ENCODE measurements at places on chromosomes 13 and 19.

- peak; percentile 27 for DNase-seq
These were observed 8.9 kb downstream of the TSHZ3 start for GRCh38 chr19:31340042-31341025.

DNA sequence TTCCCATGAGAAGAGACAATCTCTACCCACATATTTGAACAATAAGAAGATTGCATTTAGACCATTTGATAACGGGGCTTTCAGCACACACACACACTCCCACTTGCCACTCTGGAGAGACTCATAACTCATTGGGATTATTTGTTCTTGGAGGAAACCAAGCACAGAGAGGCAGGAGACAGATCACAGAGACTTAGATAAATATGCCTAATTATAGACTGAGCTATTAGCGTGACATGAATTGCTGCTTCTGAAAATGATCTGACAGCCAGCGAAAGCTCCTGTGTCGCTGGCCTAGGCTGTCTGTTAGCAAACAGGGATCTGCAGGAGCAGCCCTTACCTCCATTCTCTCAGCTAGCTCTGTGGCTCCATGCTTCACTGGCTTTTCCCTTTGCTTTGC is 111.4 kb downstream of the CCNA1 start:
- no peak for DNase-seq

DNA sequence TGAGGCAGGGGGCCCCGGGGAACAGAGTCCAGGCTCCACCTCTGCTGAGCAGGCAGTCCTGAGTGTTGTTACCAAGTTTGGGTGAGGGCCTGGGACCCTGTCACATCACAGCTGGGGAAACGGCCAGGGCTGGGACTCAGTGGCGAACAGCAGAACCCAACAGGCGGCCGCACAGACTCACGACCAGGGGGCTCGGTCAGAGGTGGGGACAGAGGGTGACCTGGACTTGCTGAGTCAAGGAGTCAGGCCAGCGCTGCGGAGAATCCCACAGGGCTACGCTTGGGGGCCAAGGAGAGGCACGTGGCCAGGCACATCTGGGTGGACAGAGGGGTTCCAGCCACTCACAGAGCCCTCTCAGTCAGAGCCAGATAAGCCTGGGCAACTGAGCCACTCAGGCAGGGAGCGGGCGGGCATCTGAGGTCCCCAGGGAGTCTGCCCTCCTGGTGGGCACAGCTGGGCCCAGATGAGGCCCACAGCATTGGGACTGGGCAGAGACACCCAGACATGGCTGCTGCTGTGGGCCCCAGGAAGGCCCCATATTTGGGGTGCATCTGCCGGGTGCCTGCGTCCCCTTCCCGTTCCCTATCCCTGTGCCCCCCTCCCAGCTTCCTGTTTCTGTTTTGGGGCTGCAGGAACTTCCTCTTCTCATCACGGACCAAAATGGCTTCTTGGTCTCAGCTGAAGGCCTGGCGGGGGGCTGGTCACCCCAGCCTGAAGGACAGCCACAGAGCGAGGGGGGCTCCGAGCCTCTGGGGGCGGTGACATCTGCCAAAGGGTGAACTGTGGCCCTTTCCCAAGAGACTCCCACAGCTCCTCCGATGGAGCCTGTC is 34.0 kb downstream of the CEBPA start:
- DNase-seq = no peak

- no peak for DNase-seq
These were observed 10.4 kb downstream of the IGLON5 start for GRCh38 chr19:51321799-51322198.

- DNase-seq = no peak
These were observed 2.0 kb downstream of the PALM start for GRCh38 chr19:710767-711166.

DNA sequence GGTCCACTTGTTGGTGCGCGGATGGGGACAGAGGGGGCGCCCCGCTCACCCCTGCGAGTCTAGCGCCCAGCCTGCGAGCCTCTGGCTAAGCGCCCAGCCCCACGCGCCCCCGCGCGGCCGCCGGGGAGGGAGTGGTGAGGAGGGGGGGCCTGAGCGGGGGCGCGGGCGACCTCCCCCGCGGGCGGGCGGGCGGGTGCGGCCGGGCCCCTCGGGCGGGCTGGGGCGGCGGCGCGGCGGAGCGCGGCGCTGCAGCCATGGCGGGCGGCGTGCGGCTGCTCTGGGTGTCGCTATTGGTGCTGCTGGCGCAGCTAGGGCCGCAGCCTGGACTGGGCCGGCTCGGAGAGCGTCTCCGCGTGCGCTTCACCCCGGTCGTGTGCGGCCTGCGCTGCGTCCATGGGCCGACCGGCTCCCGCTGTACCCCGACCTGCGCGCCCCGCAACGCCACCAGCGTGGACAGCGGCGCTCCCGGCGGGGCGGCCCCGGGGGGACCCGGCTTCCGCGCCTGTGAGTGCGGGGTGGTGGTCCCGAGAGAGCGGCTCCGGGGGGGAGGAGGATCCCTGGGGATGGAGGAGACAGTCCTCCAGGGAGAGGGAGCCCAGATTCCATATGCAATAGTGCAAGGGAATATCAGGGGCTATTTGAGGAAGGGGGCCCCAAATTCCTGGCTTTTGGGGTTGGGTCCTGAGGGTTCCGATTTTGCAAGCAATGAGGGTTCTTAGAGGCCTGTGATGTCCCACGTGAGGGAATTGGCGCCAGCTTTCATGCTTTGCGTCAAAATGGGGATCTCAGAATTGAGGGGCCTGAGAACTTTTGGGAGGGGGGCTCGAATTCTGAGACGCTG is at the start of gene LTBP4:
TSS of gene LTBP4 (plus strand) at position 236 of the 841 bp plus-strand sequence. CDS start at position 255, 19 bp downstream.
- DNase-seq = no peak

GRCh38 chr13:32284927-32285632 is 30.1 kb downstream of the ZAR1L start:
- DNase-seq = no peak

DNA sequence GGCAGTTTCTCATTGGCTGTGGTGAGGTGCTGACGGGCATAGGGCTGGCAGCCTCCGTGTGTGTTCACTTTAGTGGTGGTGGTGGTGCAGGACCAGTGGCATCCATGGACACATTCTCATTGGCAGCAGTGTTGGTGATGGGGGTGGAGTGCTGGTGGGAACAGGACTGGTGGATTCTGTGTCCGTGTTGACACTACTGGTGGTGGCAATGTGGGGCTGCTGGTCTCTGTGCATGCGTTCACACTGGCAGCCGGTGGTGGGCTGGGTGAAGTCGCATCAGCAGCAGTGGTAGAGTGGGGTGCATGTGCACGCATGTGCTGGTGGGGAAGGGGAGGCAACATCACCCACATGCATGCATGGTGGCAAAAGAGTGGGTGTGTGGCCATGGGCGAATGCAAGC is 1471.4 kb upstream of the PCDH20 start:
- no peak for DNase-seq

- no peak for DNase-seq
These were observed 2.7 kb downstream of the COL4A1 start for GRCh38 chr13:110304256-110304655.

GRCh38 chr13:40255551-40255950 is 410.9 kb downstream of the FOXO1 start:
- DNase-seq = no peak

DNA sequence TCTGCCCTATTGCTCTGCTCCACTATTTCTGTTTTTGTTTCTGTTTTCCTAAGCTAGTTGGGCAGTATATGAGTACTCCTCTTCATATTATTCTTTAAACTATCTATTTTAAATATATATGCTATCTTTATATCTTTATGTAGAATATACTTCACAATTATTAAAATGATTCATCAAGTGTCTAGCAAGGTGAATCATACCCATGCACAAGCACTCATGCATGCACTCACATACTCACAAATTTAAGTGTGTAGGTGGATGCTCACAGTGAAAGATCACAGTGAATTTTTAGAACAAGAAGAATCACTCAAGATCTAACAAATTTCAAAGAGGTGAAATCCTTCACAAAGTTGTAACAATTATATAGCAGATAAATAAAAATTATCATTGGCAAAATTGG is 435.6 kb upstream of the SLITRK5 start:
- DNase-seq = no peak

DNA sequence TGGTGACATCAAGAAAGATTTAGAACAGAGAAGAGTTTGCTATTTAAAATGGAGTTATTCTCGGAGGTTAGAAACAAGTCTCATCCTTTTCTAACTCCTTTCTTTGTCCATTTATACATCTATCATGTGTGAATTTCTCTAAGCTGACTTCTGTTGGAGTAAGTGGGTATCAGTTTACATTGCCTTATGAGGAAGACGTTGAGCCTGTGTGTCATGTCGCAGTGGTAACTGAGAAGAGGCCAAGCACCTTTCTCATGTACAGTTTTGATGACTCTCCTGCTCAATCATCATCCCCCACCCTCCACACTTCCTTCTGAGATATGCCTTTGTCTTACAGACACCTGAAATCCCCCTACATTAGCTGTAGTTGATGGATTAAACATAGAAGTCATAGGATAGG is 624.8 kb downstream of the LIG4 start:
- no peak for DNase-seq

- DNase-seq = peak; percentile 92
These were observed at the start of gene SNAPC2 for GRCh38 chr19:7919610-7920518. TSS of gene SNAPC2 (plus strand) at chr19:7920338. CDS start at chr19:7920367, 29 bp downstream.

GRCh38 chr19:17499648-17500446 is 11.6 kb upstream of the PGLS start:
- DNase-seq = no peak

GRCh38 chr13:23516190-23516589 is 54.0 kb upstream of the TNFRSF19 start:
- DNase-seq = no peak

- no peak for DNase-seq
These were observed 138.5 kb downstream of the ZAR1L start for GRCh38 chr13:32176696-32177095.

GRCh38 chr19:10780368-10780767 is 55.6 kb downstream of the TMED1 start:
- DNase-seq = no peak

- DNase-seq = no peak
These were observed 2.4 kb downstream of the DZIP1 start for GRCh38 chr13:95642028-95642621.

DNA sequence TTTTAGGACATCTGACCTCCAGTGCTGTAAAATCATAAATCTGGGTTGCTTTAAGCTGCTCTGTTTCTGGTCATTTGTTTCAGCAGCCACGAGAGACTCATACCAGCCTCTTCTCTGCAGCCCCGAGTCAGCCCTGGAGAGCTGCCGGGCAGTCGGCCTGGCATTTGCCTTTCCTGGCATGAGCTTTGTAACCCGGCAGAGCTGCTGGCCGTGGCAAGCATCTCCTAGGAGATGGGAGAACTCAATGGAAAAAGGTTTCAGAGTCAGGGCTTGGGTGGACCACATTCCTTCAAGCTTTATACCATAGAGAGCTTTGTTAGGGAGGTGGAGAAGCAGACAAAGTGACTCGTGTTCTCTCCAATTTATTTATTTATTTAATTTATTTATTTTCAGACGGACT is 21.6 kb upstream of the CCL25 start:
- no peak for DNase-seq

- DNase-seq = no peak
These were observed 156.2 kb downstream of the SIPA1L3 start for GRCh38 chr19:38062959-38063761.

DNA sequence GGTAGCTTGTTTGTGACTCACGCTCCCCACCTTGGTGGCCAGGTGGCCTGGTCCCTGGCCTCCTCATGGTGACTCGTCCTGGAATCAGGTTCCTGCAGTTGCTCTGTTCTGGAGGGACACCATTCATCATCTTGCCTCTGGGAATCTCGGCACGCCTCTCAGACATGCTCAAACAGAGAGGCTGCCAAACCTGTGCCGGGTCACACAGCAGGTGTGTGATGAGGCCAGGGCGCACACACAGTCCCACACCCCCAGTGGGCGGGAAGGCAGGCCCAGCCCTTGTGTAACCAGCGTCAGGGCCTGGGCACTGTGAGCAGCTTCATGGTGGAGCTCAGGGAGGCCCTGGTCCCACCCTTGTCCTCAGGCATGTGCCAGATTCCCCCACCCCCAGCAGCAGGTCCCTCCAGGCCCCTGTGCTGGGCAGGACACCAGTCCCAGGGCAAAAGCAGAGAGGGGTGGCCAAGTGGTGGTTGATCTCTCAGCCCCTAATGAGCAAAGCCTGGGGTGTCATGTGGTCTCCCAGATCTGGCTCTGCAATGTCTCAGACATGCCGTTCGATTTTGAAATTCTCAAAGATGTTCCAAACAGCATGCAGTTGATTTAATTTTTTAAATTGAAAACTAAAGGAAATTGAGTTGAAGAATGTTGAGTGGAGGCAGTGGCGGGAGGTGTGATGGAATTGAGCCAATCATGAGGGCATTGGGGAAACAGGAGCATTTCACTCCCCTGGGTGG is 12.1 kb downstream of the CEBPA start:
- no peak for DNase-seq

GRCh38 chr13:77878190-77878589 is 40.4 kb downstream of the EDNRB start:
- no peak for DNase-seq

GRCh38 chr19:7744871-7745650 is 2.3 kb downstream of the CD209 start:
- DNase-seq = no peak

GRCh38 chr19:55246462-55247451 is 12.1 kb downstream of the PPP6R1 start:
- no peak for DNase-seq

GRCh38 chr19:4061178-4061682 is 5.5 kb downstream of the ZBTB7A start:
- peak; percentile 50 for DNase-seq

DNA sequence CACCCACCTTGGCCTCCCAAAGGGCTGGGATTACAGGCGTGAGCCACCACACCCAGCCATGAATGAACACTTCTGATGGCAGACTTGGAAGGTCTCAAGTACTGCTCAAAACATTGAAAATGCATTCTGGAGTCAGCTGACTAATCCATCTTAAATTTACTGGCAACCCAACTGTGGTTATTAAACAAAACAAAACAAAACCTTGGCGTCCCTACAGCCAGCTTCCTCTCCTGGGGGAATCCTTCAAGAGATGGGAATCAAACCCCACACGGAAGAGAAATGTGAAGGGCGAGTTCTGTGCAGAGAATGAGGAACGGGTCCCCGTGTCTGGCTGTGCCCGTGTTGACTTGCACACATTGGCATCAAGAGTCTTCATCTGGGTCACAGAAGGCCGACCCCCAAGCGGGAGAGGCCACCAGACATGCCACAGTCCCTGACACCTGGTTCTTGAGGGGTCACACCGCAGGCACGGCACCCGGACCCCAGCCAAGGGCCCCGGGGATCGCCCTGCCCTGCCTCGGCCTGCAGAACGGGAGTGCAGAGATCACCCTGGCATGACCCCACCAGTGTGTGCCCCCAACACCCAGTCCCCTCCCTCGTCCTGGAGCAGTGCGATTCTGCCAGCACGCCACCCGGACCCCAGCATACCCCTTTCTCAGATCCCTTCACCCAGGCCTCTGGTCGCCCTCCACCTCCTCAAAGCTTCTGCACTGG is 3.2 kb downstream of the MAP2K2 start:
- DNase-seq = no peak

GRCh38 chr13:49954674-49955455 is 18.7 kb upstream of the SPRYD7 start:
- no peak for DNase-seq

DNA sequence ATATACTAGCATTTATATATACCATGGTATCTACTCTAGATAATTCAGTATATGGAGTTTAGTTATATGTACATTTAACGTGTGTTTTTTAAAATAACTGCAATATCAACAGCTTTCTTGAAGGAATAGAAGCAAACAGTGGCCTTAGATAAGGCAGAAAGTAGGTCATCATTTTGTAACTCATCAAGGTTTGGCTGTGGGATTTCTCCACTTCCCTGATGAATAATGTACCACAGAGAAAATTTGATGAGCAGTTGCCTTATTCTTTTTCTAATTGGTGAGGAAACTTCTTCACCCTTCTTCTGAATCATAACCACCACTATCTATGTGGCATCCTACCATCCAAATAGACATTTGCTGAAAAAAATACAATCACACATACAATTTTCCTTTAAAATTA is 590.2 kb upstream of the SPRY2 start:
- no peak for DNase-seq
